ENCODE measurements at places on chromosomes 6 and 20.

- no peak for DNase-seq
Measured at GRCh38 chr6:106177786-106178185, 91.7 kb downstream of the PRDM1 start.

GRCh38 chr6:158962371-158962770 is 37.6 kb downstream of the RSPH3 start:
- DNase-seq, result no peak

DNA sequence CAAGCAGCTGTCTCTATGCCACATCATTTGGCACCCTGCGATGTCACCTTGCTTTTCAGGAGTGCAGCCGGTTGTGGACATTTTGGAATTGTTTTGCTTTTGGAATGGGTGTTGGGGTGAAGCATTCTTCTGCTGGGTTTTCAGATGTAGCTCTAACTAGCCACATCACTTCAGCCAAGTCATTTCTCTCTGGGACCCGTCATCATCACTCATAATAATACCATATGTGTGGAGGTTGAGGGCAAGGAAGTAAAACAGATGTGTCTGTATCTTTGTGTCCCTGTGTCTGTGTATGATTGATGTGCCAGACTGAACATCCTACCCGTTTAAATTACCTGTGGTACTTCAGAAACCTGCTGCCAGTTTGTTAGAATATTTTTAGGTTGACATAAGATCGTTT is 49.5 kb upstream of the TULP4 start:
- DNase-seq, result no peak

DNA sequence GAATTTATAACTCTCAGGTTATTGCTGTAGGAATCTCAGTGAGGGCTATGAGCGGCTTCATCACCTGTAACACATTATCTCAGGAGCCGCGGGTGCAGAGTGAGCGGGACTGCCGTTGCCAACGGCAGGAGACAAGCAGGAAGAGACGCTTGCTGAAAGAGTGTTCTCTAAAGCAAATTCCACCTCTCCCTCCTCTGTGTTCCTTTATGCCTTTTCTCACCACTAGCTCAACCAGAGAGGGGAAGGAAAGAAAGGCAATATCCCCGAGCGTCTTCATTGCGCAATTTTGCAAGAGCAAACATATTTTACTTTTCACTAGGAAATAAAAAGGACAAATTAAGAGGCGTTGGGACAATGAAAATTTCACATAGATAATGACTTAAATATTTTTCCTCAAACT is 185.2 kb upstream of the EXOC2 start:
- no peak for DNase-seq

Data from H9 (cell line).